Activated B cell treated with CpG ODN at 0.5 μM for 24 hours (primary cell): ENCODE measurements at places on chromosomes 6 and 20.
A peak's percentile ranks its signal among the peaks of the same experiment; 100 is the strongest.

- no peak for DNase-seq
These were observed 86.2 kb upstream of the BEND6 start for GRCh38 chr6:56868687-56869086.

GRCh38 chr6:27183060-27183832 is 64.3 kb upstream of the PRSS16 start:
- no peak for DNase-seq

GRCh38 chr6:118932421-118932820 is 2.5 kb downstream of the MCM9 start:
- no peak for DNase-seq

DNA sequence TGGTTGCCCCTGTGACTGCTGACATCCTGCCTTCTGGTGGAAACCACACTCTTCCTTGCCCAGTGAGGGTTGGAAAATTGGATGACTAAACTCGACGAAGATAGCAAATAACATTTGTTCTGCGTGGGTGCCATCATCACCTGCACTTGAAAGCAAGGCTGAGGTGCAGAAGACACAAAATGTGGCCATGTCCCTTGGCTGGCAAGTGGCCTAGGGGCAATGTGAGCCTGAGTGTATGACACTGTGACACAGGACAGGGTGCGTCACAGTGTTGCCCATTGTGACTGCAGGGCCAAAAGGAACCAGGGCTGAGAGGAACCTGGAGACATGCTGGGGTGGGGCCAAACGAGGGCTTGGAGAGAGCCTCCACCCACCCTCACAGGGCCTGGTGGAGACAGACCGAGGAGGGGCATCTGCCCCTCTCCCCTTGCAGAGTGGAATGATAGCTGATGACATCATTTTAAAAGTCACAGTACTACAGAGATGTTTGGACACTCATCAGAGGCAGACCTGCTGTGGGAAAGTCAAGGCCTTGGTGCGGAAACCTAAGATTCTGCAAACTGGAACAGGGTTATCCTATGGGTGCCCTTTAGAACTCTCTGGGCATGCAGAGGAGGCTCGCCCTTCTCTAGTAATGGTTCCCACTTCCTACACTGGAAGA is 12.8 kb upstream of the HLA-F start:
- no peak for DNase-seq

DNA sequence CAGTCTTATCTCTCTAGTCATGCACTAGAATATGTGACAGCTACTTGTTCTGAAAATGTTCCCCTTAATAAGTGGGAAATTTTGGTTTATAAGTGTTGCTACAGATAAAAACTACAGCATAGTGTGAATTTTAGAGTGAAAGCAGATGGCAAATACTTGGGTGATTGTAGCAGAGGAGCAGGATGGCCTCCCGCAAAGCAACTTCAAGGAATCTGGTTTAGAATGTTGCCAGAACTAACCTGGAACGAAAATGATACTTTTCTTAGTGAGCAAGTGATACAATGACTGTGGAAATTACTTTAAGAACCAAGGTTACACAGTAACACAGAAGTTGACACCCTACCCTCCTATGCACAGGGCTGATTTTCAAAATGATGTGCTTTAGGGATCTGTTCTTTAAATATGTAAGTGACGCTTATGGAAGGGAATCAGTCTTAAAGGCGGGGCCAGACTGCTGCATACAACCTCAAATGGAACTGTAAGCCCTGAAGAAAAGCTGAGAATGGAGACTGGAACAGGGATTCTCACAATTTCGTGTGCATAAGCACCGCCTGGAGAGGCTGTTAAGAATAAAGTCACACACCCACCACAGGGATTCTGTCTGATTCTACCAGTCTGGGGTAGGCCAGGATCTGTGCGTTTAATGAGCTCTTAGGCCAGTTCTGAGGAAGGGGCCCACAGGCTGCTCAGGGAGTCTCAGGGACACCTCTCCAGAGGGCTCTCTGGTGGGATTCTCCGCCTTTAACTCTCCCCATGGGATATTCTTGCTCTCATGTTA is 97.9 kb downstream of the FYN start:
- no peak for DNase-seq

GRCh38 chr20:32585011-32585585 is at the start of gene NOL4L:
Gene NOL4L, minus strand, starts transcription at chr20:32585333. Its CDS starts 443 bp downstream, at chr20:32584890.
- DNase-seq = peak; percentile 31

DNA sequence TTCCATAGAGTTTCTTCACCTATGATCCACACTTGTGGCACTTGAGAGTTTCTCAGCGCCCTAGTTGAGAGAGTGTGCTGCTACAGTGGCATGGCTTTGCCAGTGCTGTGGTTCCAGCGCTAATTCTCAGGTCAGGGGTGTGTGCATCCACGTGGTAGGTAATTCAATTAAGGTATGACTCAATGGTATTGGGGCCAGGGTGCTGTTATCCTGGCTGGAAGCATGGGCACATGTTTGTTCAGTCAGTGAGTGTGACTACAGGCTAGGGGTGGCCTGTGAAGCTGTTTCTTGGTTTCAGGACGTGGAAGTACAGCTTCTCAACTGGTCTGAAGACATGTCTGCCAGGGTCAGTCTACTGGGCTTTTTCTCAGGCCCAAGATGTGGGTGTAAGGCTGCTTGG is 3.0 kb upstream of the SEMG2 start:
- DNase-seq = no peak

- DNase-seq = no peak
These were observed 1.7 kb downstream of the DIDO1 start for GRCh38 chr20:62924442-62925075.

- DNase-seq = no peak
These were observed 9.3 kb downstream of the DLL1 start for GRCh38 chr6:170281331-170282292.

DNA sequence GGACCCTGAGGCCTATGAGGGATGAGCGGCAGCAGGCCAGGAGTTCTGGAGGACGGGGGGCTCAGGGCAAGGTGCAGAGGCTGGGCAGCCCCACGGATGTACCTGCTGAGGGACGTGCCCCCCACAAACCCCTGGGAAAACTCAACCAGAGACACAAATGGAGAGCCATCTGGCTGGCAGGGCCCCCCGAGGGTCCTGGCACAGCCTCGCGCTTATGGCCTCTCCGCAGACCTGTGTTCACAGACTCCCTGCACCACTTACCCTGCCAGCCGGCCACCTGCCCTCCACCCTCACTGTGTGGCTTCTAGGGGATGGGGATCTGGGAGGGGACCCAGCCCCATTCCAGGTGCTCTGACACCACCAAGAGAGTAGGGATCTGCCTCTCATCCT is 3.4 kb upstream of the ZBTB46 start:
- DNase-seq = no peak

GRCh38 chr6:45426251-45426650 is 48.5 kb upstream of the SUPT3H start:
- DNase-seq = no peak

- DNase-seq = no peak
These were observed 27.4 kb downstream of the CRYBG1 start for GRCh38 chr6:106387875-106388274.

DNA sequence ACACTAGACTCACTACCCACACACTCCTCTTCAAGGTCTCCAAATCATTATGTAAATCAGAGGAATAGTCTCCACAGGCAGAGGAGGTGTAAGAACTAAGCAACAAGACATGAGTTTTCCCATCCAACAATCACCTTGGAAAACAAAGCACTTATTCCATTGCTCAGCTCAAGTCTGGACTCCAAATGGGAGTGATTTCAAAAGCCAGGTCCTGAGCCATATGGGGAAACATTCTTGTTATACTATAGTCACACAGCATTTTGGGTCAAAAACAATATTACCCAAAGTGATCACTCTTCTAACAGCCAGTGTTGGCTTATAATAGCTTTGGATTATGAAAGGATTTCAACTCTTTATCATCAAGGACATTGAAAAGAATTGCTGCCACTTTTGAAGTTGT is 3.6 kb upstream of the PRPH2 start:
- DNase-seq = no peak

GRCh38 chr20:44918761-44919160 is 8.9 kb downstream of the PABPC1L start:
- DNase-seq = no peak

DNA sequence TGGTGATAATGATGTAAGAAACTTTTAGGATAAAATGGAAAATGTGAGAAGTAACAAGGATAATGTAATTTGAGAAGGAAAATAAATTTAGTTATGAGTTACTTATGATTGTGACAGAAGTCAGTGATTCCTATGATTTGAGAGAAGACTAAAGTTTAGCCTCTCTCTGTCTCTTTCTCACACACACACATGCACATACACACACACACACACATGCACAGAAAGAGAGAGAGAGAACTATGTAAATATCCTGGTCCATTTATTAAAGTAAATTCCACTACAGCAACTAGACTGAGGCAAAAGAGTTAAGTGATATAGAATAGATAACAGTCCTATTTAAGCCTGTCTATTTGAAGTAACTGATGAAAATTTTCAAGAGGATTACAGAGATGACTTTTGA is 375.2 kb downstream of the CD109 start:
- no peak for DNase-seq
